ENCODE measurements at places on chromosomes 5 and 9.

- DNase-seq = no peak
These were observed 3.6 kb downstream of the AK1 start for GRCh38 chr9:127873886-127874285.

- no peak for DNase-seq
These were observed 55.5 kb downstream of the APC start for GRCh38 chr5:112793201-112793600.

GRCh38 chr5:168826246-168826725 lies 247.1 kb upstream of the PANK3 start:
- no peak for DNase-seq

GRCh38 chr5:141732417-141732816 lies 50.4 kb upstream of the ARAP3 start:
- DNase-seq = no peak

- DNase-seq = no peak
These were observed 300.9 kb downstream of the RFX3 start for GRCh38 chr9:3224931-3225330.

DNA sequence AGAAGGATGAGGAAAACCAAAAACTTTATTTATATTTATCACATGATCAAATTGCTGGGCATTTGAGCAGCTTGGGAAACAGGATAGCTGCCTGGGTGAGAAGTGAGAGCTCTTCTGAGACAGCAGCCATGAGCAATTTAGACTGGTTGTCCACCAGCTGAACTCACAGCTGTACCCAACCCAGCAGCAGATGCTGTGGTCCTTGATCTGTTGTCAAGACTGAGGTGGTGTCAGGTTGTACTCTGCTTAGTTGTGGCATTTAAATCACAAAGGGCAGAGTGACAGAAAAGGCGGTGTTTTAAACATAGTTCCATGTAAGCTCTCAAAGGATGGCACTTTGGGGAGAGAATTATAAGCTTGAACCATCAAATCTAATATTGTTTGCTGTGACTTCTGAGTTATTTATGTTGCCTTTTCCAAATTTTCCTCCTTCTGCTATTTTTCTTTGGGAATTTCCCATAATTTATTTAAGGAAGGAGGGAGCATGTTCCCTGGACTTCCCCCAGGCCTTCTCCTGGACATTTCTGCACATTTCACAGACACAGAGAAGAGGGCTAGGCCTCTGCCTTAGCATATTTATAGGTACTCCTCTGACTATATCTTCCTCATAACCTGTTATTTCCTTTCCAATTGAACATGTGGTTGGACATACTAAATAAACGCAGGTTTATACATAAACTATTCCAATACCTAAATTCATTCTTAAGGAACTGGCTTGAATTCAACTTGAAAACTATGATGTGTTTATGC lies 117.7 kb upstream of the FER start:
- no peak for DNase-seq

GRCh38 chr5:100846772-100847171 lies 56.3 kb downstream of the ST8SIA4 start:
- DNase-seq = no peak

DNA sequence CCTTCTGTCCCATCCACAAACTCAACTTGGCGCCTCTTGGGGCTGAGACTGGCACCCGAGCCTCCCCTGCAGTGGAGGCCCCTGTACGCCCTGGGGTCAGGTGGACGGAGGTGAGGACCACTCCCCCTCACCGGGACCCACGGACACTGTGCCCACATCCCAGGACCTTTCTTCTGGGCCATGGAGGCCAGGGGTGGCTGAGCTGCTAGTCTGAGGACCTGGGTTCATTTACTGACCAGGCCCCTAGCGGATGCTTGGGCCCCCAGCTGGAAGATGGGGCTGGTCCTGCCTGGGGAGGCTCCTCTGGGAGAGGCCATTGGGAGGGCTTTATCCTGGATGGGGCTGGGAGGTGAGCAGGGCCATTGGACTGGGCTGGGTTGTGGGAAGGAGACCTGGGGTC lies 16.9 kb upstream of the SLC6A19 start:
- no peak for DNase-seq

GRCh38 chr5:108148715-108149139 lies 233.2 kb downstream of the FBXL17 start:
- no peak for DNase-seq

GRCh38 chr9:134130503-134131375 lies 5.1 kb upstream of the WDR5 start:
- no peak for DNase-seq

- no peak for DNase-seq
These were observed 46.3 kb upstream of the TNFSF15 start for GRCh38 chr9:114852050-114852594.

DNA sequence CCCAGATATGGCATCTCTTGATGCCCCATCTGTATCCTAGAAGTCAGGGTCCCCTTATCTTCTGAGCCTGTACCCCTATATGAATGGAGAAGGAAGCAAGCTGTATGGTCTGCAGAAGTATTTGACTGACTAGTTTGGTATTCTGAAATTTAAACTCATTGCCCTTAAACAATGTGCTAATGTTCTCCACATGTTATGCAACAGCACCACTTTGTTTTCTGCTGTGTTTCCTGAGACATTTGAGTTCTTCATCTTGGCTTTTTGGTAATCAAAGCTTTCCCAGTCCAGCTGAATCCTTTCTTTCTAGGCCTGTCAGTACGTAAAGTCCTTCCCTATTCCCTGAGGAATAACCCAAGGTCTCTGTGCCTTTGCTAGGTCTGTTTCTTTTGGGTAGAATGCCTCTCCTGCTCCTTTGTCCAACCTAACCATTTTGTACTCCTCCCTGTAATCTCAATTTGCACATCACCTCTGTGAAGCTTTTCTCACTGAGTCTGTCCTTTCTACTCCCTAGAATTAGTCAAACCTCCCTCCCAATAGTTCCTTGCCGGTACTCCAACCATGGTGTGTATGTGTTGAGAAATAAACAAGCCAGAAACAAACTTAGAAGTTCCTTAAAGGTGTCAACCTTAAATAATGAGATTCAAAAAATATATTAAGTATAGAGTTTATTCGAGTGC lies 72.1 kb upstream of the HSPB3 start:
- DNase-seq = no peak

- no peak for DNase-seq
These were observed 186.7 kb downstream of the MSX2 start for GRCh38 chr5:174911118-174911517.

GRCh38 chr5:133888625-133888991 lies 79.8 kb downstream of the C5orf15 start:
- DNase-seq = no peak

GRCh38 chr9:85053206-85053786 lies 383.8 kb downstream of the NTRK2 start:
- DNase-seq = no peak
